ENCODE measurements at places on chromosomes 2 and 18.

DNA sequence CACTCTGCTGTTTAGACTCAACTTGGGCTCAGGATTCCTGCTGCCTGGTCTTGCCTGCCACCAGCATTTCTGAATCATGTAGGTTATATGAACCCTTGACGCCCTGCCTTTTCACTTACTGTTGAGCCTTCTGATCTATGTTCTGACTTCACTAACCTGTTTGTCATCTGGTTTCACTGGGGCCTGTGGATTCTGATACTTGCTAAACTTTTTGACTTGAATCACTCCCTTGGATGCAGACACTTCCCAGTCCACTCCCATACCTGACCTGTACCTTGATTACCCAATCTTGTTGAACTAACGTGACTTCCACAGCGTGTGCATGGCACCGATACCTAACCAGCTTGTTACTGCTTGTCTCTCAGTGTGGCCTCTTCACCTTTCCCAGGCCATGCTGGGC lies 35.6 kb upstream of the SPAG16 start:
- no peak for DNase-seq

DNA sequence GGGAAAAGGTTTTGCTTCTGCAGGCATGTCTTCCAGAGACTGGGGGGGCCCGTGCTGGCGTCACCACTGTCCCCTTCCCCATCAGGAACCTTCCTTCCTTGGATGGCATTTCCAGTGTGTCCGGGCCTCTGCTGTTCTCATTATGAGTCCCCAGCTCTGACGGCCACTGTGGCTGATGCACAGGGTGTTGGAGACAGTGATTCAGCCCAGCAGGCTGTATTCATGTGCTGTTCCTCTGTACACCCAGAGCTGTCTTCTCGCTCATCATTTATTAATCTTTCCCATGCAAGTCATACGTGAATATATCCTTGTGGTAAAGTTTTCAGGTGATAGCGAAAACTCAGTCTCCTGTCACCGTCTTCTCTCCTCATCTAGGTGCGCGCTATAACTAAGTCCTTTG lies 57.7 kb downstream of the ASAP2 start:
- DNase-seq, result no peak

DNA sequence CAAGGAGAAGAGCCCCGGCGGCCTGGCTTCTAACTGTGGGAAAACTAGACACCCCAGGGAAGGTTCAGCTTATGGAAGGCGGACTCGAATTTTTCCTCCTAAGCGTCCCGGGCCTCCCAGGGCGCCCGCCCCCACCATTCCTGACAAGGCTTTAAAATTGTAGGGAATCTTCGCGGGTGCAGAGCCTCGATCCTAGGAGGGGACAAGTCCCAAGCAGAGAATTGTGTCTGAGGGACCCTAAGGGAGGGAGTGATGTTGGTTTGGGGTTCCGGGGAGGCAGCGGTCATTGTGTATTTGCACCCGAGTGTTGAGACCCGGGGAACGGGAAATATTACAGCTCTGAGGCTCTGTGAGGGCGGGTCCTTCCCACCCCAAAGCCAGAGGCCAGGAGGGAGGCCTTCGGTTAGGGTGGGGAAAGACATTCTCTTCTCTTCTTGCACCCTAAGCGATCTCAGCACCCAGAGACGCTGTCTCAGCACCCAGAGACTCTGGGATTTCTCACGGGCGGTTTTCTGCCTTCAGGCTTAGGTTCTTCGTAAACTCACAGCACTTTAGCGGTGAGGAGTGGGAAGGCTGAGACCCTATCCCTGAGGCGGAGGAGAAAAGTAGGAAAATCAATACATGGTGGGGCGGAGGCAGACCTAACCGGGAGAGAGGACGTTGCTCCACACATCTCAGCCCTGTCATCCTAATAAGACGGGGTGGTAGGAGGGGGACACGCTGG lies 7.6 kb downstream of the OSR1 start:
- DNase-seq, result no peak

GRCh38 chr2:23713351-23713750 lies 213.6 kb downstream of the ATAD2B start:
- DNase-seq, result no peak

DNA sequence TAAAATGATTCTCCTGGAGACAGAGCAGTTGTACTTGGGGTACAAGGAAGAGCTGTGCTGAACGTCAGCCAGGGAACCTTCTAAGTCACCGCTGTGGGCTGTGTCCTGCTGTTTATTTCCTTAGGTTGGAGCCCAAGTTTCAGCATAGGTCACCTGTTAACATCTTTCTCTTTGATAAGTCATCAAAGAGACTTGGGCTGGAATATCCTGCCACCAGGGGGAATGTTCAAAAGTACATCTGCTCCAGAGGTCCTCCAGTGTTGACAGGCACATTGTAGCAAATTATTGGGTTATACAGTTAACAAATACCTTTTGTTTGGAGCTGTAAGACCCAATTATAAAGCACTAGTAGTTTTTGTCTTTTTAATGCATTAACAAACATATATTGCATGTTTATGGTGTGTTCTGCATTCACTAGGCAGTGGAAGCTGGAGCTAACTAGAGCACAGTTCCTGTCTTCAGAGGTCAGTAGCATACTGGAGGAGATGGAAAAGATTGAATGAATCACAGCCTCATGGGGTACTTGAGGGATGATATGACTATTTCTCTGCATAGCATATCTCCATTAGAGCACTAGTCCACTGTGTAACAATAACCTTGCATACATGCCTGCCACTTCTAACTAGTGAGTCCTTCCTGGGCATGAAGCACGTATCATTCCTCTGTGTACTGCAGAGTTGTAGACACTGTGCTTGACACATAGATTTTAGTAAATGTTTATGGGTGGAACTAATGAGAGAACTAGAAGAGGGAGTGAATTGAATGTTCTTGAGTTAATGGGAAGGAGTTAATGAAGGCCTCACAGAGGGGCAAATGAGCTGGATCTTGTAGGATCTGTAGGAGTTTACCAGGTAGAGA lies 182.1 kb downstream of the AGAP1 start:
- DNase-seq, result no peak

GRCh38 chr2:98509542-98510321 lies 65.1 kb downstream of the INPP4A start:
- no peak for DNase-seq

GRCh38 chr18:50982086-50982801 lies 14.4 kb downstream of the ELAC1 start:
- DNase-seq, result no peak

- DNase-seq, result peak; percentile 68
Observed at GRCh38 chr2:144515696-144516410, 4.1 kb downstream of the ZEB2 start.

DNA sequence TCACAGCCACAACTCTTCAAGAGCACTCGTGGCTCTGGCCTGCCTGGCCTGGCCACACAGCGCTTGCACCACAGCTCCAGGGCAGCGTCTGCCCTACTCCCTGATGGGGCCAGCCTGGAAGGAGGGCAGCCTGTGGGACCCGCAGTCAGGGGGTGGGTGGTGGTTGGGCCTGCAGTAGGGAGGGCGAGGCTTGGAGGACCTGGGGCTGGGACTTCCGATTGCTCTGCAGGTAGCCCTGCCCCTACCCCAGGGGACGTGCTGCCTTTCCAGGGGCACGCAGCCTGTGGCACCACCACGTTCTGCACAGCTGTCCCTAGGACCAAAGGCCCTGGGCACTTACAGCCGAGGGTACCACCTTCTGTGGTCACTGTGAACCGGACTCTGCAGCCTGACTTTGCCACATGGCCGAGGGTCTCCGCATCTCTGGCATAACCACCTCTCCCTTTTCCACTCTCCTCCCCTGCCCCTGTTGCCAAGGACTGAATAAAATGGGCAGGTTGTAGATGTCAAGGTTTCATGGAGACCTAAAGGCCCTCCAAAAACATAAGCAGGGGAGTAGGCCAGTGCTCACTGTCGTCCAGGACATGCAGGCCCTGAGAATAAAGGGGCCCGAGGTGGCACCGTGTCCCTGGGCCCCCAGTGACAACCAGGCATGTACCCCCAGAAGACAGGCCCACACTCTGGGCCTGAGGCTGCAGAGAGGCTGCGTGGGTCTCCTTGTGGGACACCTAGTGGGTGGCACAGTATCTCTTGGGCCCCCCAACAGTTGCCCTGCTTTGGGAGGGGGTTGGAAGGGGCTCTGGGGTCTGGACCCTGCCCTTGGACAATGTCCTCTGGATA lies 87.3 kb downstream of the INHBB start:
- DNase-seq, result no peak

- peak; percentile 76 for DNase-seq
Observed at GRCh38 chr2:168119515-168120141, 127.8 kb downstream of the STK39 start.

- peak; percentile 77 for DNase-seq
Observed at GRCh38 chr2:62197011-62197924, 1.4 kb downstream of the B3GNT2 start.

- DNase-seq, result no peak
Observed at GRCh38 chr2:240155745-240156390, 15.4 kb upstream of the OTOS start.

GRCh38 chr2:156481312-156481711 lies 45.1 kb downstream of the GPD2 start:
- no peak for DNase-seq

- DNase-seq, result no peak
Observed at GRCh38 chr18:40437517-40437916, 1517.5 kb upstream of the PIK3C3 start.

DNA sequence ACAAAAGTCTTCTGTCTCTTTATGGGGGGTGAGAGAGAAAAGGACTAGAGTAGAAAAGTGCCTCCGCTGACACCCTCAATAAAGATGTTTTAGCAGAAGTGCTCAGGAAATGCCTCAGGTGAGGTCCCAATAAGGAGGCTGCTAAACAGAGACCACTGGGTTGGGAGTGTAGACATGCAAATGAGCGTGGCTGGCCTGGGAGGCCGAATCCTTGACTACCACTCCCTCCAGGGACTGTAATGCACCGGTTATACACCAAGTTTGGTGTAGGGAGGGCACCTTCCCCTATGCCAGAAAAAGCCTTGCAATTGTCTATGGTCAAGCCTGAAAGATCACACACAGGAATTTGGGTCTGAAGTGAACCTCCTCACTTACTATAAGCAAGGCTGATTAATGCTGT lies 1.8 kb downstream of the TMX3 start:
- peak; percentile 7 for DNase-seq

DNA sequence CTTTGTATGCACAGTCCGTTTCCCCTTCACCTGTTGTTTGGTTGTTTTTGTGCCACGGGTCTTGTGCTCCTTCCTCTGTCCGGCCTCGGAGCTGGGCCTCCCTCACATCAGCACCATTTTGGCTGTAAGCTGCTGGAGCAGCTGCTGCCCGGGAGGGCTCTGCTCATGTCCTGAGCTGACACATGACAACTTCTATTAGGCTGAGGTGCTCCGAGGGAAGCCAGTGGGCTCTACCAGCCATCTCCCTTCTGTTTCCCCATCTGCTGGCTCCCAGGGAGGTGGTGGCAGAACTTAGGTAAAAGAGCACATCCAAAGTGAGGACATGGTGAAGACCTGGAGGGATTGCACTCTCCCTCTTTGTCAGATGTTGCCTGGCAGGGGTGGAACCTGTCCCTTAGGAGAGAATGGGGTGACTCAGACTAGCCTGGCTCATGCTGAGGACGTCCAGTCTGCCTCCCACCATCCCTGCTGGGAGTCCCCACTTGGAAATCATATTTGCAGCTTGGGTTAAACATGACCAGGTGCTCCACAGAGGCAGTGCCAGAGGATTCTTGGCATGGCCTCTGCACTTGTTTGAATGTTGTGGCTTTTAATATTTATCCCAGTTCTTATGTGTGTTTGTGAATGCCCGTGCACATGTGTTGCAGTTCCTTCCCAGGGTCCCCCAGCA lies 49.8 kb upstream of the TNP1 start:
- no peak for DNase-seq

- no peak for DNase-seq
Observed at GRCh38 chr2:155218292-155218924, 519.9 kb downstream of the KCNJ3 start.

GRCh38 chr2:108623616-108624015 lies 89.3 kb downstream of the LIMS1 start:
- no peak for DNase-seq

DNA sequence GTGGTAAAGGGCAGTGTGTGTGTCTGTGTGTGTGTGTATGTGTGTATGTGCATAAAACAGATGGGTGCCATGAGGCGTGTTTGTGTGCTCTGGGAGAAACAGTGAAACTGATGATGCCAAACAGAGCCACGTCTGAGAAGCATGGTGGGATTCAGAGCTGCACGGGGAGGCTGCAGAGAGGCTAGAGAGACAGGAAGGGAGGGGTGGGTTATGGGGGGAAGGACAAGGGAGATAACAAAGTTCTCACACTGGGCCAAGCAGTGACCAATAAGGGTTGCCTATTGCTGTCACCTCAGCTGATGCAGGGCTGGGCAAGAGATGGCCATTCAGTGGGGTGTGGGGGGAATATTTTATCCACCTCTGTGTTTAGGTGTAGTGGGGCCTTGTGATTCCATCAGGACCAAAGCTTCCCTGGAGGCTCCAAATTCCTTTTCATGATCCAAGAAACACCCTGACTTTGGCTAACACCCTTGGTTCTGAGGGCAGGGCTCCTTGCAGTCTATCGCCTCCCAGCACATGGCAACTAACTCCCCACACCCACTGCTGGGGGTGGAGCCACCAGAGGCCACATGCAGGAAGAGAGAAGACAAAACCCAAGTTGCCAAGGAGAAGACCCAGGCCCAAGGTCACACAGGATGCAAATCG lies 54.2 kb upstream of the POMC start:
- DNase-seq, result no peak

GRCh38 chr18:70234667-70235459 lies 29.4 kb upstream of the RTTN start:
- no peak for DNase-seq

GRCh38 chr18:48802543-48803290 lies 148.0 kb downstream of the SMAD7 start:
- no peak for DNase-seq

GRCh38 chr2:37350034-37350433 lies 5.6 kb downstream of the QPCT start:
- peak; percentile 50 for DNase-seq

- no peak for DNase-seq
Observed at GRCh38 chr2:866887-867286, 83.8 kb upstream of the SNTG2 start.

DNA sequence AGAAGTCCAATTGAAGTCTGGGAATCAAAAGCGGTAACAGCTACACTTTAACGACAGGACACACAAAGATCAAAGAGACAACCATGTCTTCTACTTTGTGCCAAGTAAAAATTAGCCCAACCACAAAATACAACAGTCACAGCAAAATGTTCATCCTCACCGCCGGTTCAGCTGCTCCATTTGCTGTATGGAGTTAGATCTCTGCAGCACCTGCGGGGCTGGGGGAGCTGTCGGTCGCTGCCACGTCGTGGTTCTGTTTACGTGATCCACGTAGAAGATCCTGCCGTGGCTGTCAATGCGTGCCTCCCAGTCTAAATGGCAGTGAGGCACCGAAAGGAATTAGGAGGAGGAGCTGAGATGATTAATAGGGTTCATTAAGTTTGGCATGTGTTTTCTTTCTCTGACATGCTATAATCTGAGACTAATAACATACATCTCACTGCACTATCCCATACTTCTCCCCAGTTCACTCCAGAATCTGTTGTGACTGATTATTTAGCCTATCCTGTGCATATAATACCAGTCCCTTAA lies 136.5 kb upstream of the STK17B start:
- no peak for DNase-seq

DNA sequence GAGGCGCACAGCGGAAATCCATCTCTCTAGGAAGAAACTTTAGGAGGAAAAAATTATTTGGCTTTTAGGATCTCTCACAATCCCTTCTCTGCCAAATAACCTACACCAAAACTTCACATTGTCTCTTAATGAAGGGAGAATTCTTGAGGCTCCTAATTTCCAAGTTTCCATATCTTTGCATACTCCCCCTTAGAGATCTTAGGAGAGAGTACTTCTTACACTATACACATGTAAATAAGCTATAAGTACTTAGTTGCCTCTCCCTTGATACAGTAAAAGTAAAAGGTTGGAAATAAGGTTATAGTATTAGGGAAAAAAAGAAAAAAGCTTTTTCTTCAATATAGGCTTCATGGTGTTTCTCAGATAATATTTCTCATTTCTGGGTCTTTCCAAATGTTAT lies 596.7 kb downstream of the SATB2 start:
- no peak for DNase-seq
